Cerebellar cortex (tissue), 1 donor: ENCODE measurements at places on chromosomes 13 and 19.

DNA sequence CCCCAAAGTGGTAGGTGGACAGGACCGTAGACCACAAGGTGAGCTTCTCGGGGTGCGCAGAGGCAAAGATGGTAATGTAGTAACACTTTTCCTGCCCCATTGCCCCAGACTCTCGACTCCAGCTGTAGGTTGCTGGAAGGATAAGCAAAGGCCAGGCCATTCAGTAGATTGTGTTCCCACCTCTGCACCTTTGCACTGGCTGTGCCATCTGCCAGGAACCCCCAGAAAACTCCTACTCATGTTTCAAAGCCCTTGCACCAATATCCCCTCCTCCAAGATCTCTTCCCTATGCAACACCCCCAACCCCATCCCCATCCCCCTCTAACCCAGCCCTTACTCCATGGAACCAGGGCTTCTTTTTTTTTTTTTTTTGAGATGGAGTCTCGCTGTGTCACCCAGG lies 18.3 kb downstream of the IL12RB1 start:
- no peak for DNase-seq

DNA sequence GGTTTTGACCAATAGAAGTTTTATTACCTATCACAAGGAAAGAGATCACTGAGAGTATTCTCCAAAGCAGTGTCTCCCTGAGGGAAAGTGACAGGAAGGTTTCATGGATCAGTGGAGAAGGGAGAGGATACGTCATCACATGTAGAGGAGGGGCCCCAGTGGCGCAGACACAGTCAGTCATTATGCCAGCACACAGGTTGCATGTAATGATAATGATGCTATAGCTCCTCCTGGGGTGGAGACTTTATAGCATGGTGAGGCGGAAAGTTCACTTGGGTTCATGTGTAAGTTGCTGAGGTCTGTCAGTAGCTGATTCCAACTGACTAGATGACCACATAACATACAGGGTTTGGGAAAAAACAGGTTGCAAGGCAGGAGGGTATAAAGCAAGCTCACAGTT lies 88.8 kb downstream of the FNDC3A start:
- DNase-seq, result no peak

GRCh38 chr13:109951491-109951890 lies 165.1 kb upstream of the IRS2 start:
- DNase-seq, result no peak

DNA sequence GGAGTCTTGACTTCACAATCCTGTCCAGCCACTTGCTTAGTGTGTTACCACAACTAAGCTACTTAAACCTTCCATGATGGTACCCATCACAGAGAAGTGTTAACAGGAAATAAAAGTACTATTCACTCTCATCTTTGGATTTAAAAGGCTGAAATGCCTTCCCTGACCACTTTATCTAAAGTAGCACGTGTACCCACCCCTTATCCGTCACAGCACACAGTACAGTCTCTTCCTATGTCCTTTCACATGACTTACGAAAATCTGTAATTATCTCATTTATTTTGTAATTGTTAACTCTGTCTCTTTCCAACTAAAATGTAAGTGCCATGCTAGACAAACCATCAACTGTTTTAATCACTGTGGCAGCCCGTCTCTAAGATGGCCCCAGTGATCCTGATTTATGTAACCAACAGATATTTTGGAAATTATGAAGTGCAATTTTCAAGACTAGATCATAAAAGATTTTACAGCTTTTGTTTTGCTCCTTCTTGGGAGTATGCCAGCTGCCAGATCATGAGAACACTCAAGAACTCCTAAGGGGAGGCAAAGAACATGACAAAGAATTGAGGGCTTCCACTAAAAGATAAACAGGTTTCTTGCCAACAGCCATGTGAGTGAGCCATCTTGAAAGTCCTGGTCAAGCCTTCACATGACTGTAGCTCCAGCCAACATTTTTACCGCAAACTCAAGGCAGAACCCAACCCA lies 44.9 kb downstream of the DIAPH3 start:
- DNase-seq, result no peak

- DNase-seq, result no peak
Measured at GRCh38 chr13:26558074-26558805, 757 bp downstream of the WASF3 start.

GRCh38 chr13:22592515-22592914 lies 588.3 kb upstream of the SGCG start:
- no peak for DNase-seq

DNA sequence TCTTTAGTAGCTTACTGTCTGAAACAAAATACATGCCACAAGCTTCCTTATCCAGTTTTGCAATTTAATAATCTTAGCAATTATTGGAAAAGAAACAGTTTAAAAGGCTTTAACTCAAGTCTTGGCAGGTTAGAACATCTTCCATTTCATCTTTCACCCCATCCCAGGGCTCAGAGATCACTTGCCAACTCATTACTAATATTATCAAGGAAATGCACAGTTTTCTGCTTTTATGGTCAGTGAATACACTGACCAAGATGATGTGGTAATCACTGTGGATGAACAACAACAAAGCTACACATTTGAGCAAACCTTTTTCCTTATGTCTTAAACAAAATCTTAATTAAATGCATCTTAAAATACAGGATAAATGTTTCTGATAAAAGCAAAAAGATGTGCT lies 48.0 kb upstream of the ITM2B start:
- DNase-seq, result peak; percentile 65

GRCh38 chr13:28058866-28059613 lies 41.3 kb downstream of the FLT3 start:
- peak; percentile 22 for DNase-seq

DNA sequence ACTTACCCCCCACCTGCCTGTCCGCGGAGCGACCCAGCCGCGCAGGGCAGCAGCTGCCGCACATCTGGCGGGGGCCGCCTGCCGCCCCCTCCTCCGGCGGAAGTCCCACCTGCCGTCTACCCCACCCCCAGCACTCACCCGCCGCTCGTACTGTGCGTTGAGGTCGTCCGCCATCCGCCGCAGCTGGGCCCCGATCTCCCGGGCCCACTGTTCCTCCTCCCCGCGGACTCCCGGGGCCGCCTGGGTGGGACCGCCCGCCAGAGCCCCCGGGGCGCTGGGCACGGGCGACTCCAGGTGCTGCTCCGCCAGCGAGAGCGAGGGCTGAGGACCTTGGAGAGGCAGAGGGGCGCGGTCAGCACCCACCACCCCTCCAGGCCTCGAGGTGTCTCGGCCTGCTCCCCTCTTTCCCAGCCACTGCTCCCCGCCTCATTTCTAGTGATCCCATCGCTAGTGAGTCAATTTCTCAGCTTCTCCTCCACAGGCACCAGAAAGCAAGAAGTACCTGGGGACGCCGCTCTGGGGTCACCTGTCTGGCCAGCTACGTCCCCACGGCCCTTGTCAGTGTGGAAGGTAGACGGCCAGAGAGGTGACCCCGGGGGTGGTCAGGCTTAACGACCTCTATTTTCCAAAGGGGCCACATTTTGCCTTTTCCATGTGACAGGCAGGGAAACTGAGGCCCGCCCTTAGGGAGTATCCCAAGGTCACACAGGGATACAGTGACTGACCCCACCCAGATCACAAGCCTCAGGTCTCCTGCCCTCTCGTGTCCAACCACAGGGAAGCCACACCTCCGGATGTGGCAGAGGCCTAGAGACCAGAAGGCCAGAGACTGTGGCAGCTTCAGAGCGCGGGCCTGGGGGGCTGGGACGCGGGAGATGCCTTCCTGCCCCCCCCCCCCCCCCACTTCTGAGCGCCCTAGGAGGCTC lies 4.3 kb downstream of the BBC3 start:
- DNase-seq, result peak; percentile 82

GRCh38 chr13:95679722-95680121 lies 2.8 kb downstream of the DNAJC3 start:
- DNase-seq, result no peak

GRCh38 chr13:44750630-44751029 lies 174.5 kb upstream of the TSC22D1 start:
- DNase-seq, result no peak

GRCh38 chr13:80572308-80572922 lies 231.5 kb upstream of the SPRY2 start:
- no peak for DNase-seq

DNA sequence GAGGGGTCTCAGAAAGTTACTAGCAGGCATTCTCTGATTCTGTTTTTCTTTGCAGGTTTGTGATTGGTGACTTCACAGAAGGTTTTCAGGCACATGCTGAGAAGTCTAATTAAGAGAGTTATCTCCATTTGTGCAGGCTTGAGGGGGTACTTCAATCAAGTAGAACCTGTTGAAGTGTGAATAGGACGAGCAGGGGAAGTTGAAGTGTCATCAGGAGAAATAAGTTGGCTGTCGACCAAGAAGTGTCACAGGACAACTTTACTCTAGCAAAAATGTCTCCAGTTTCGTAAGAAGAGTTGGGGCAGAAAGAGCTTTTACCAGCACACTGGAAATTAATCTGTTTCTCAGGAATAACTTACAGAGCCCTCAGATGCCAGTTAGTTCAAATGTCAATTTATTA lies 576.5 kb upstream of the SLITRK5 start:
- no peak for DNase-seq

DNA sequence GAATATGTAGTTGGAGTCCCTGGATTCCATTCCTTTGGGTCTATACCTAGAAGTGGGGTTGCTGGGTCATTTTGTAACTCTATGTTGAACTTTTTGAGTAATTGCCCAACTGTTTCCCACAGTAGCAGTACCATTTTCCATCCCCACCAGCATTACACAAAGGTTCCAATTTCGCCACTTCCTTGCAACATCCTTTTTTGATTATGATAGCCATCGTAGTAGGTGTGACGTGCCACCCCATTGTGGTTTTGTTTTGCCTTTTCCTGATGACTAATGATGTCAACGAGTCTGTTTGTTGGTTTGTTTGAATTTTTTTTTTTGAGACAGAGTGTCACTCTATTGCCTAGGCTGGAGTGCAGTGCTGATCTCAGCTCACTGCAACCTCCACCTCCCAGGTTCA lies 3.3 kb upstream of the PEX11G start:
- no peak for DNase-seq

DNA sequence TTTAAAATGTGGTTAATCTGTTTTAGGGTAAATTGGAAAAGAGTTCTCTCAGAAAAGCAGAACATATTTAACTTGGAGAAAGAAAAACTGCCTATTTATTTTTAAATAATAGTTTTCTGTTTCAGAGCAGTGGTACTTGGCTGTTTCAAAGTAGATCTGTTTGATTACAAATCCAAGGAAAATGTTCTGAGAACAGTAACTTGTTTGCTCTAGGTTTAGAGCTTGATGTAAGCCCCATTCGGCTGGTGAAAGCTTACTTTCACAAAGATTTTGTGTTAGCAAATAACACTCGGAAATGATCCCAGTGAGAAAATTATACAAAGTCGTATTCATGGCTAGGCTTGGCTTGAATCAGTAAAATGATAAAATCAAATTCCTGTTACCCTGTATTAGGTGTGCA lies 395.8 kb upstream of the GPC6 start:
- DNase-seq, result no peak

GRCh38 chr13:106919638-106920037 lies 351.7 kb upstream of the ARGLU1 start:
- no peak for DNase-seq

- no peak for DNase-seq
Measured at GRCh38 chr13:24060993-24061392, 99.5 kb upstream of the SPATA13 start.

GRCh38 chr19:40768869-40769268 lies 6.5 kb upstream of the MIA start:
- DNase-seq, result no peak

DNA sequence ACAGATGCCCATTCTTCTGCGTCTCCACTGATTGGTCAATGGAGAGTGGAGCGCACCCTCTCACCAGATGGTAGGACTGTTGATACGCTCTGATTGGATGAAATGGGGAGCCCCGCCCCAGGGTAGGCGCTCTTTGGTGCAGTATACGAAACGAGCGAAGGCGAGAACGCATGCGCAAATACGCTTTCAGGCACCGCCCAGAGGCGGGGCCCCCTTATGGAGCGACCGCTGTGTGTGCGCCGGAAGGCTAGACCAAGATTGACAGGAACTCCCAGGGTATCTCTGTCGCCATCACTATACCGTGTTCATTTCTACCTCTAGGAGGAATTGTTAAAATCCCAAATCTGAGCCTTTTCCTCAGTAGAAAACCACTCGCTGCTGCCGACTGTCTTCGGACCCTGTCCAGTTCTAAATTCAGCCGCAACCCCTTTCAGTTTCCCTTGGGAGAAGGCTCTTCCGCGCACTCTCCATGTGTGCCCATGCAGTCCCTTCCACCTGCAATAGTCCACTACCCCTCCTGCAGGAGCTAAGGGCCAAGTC lies 720 bp upstream of the HNRNPL start:
- DNase-seq, result no peak

GRCh38 chr19:42361545-42361910 lies 28.6 kb downstream of the CNFN start:
- no peak for DNase-seq

DNA sequence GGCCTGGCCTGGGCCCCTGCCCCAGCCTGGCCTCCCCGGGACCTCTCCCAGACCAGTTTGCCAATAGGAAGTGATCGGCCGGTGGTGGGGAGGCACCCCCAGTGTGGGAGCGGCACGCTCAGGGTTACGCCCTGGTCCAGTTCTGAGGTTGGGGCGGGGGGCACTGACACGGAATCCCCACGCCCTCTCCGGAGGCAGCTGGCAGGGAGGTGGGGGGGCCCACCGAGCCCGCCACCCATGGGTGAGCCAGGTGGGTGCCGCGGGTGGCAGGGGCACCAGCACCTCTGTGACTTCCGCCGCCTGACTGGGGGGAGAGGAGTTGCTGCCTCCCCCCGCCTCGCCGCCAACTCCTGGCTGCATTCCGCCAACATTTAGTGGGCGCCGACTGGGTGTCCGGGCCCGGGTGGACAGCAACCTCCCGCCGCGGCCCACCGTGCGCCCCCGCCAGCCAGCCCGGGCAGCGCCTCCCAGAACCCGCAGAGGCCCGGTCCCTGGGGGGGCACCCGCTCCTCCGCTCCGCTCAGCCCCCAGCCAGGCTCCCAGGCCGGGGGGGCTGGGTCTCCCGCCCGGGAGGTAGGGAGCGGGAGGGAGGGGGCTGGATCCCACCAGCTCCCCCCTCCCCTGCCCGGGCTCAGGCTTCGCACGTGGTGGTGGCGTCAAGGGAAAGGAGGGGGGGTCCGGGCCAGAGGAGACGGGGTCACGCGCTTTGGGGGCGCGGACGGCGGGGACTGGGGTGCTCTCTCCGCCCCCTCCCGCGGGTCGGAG lies 2.0 kb downstream of the ZBTB7A start:
- DNase-seq, result no peak

- no peak for DNase-seq
Measured at GRCh38 chr19:47019431-47020041, at the start of gene NPAS1. NPAS1 (plus strand) TSS chr19:47019837; CDS start chr19:47021048, 1,211 bp downstream.

- DNase-seq, result no peak
Measured at GRCh38 chr19:53553156-53553555, 15.2 kb downstream of the ZNF331 start.

- DNase-seq, result no peak
Measured at GRCh38 chr13:37539976-37540605, 58.5 kb downstream of the POSTN start.

GRCh38 chr13:49320975-49321374 lies 73.2 kb downstream of the CDADC1 start:
- no peak for DNase-seq

DNA sequence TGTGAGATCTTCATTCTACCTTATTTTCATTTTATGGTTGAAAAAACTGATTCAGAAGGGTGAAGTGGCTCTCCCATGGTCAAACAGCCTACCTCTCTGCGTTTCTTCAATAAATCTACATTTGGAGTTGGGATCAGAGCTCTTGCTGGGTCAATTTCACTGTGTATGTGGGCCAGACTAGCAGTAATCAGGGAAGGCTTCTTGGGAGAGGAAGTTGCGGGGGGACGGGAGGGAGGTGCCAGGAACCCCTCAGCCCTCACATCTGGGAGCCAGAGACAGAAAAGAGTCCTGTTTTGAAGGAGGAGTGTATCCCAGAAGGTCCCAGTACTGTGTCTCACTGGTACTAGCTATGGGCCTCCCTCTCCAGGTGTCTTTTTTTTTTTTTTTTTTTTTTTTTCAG lies 934 bp downstream of the KXD1 start:
- DNase-seq, result no peak
